H4 (cell line): ENCODE measurements at places on chromosomes 1 and 21. TPM values are rescaled to one million over a fixed set of nuclear protein-coding genes. Genes with fewer than 3 reads are reported as not detected.
A peak's percentile ranks its signal among the peaks of the same experiment; 100 is the strongest.

ANGPTL3 gene
- total RNA-seq, result not detected in 2 replicates

GUCA2B gene
- total RNA-seq, result not detected in 2 replicates

CSF3R gene
- not detected in 2 replicates for total RNA-seq

MCOLN2 gene
- 2.3 and 2.6 TPM in 2 replicates for total RNA-seq

TNNI3K gene
- not detected in 2 replicates for total RNA-seq

LINGO4 gene
- not detected in 2 replicates for total RNA-seq

EXO1 gene
- 32.4 and 49.1 TPM in 2 replicates for total RNA-seq

TMPRSS3 gene
- 3.2 and 6.9 TPM in 2 replicates for total RNA-seq

S100A14 gene
- total RNA-seq, result not detected in 2 replicates

SLC30A10 gene
- total RNA-seq, result not detected in 2 replicates

GRCh38 chr1:36166938-36167905 is 11.3 kb downstream of the MAP7D1 start:
- DNase-seq, result no peak

DNA sequence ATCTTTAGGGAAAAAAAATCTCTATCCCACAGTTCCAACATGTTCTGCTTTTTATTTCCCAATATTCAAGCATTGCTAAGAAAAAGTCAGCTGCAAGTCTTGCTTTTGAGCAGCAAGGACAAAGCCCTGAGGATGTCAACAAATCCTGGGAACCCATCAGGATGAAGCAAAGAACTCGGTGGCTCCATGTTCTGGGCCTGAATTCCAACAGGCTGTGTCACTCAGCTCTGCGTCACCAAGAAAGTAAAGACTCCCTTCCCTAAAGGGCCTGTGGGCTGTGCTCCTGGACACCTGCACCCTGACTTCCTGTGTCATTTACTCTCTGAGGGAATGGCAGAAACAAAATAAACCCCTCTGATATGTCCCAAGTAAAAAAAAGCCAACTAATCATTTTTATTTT is 95.5 kb downstream of the TIAM1 start:
- peak; percentile 24 for DNase-seq

- DNase-seq, result no peak
Observed at GRCh38 chr21:43190951-43191350, 22.1 kb downstream of the CRYAA start.

GRCh38 chr1:226443439-226443838 is 35.5 kb upstream of the PARP1 start:
- DNase-seq, result no peak

DNA sequence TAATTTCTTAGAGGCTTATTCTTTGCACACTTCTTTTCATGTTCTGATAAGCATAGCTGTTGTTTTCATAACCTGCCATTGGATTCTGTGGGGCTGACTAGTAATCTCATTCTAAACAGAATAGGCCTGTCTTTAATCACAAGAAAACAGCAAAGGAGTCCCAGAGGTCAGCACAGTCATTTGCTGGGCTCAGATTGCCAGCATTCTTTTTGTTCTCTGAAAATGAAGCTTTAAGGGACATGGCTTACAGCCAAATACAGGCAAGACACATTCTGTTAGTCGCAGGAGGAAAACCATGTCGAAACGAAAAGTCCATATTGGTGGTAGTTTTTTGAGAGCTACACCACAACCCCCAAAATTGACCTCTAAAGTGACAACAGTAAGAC is 75.0 kb downstream of the MRPS6 start:
- no peak for DNase-seq

- no peak for DNase-seq
Observed at GRCh38 chr1:61241411-61241838, 159.1 kb downstream of the NFIA start.

DNA sequence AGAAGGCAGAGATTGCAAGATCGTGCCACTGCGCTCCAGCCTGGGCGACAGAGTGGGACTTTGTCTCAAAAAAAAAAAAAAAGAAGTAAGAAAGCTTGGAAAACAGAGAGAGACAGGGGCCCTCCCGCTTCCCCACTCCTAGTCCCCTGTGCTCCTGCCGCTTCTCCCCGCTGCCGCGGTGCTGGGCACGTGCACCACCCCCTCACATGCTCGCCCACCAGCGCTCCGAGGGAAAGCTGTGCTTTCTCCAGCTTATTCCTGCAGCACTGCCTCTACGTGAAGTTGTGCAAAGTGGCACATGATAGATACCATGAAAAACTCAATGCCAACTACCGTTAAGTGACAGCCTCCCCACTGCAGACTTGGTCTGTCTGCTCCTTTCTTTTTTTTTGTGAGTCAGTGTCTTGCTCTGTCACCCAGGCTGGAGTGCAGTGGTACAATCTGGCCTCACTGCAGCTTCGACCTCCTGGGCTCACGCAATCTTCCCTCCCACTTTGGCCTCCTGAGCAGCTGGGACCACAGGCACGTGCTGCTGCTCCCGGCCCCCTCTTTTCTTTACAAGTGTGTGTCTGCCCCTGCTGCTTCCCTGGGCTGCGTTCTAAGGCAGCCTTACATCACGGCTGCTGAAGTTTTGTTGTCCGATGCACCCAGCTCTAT is 15.4 kb downstream of the SLX9 start:
- DNase-seq, result no peak

GRCh38 chr1:154736841-154737240 is 128.9 kb upstream of the ADAR start:
- DNase-seq, result peak; percentile 19

- DNase-seq, result no peak
Observed at GRCh38 chr1:115217150-115218033, 120.7 kb downstream of the NGF start.

DNA sequence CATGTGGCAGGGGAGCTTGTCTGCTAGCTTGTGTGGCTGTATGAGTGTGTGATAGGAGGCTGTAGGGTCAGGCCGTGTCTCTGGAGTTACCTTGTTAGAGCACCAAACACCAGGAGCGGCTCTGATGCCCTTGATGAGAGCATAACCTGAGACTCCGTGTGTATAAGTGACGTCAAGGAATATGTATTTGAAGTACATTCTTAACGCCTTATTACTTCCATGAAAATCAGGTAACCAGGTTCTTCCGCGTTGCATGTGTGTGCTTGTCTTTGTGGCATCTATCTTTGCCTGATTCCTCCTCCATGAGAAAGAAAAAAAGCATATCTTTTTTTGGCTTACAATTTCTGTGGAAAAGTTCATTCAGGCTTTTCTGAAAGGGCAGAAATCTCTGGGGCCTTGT is 4.6 kb downstream of the OLFML3 start:
- no peak for DNase-seq
